ENCODE measurements at places on chromosomes 2 and 18. TPM values are rescaled to one million over a fixed set of nuclear protein-coding genes. Genes with fewer than 3 reads are reported as not detected.

The COL4A4 gene
- total RNA-seq: 0.89 TPM

The CLEC4F gene
- not detected for total RNA-seq

The ZSWIM2 gene
- total RNA-seq: not detected

The SERPINB10 gene
- not detected for total RNA-seq

The MEP1B gene
- not detected for total RNA-seq

The CRYGC gene
- total RNA-seq: not detected

The CRACDL gene
- total RNA-seq: not detected

The SKOR2 gene
- total RNA-seq: not detected

The MPP4 gene
- 5.9 TPM for total RNA-seq

The SLC19A3 gene
- total RNA-seq: not detected

The RNF25 gene
- total RNA-seq: 36.1 TPM

The FBXO48 gene
- 0.91 TPM for total RNA-seq

The ZNF521 gene
- total RNA-seq: 20.4 TPM

The IL18R1 gene
- not detected for total RNA-seq

The RAMP1 gene
- total RNA-seq: 35.8 TPM

The ABCG5 gene
- total RNA-seq: not detected

The CKAP2L gene
- total RNA-seq: 24.0 TPM

The GPR45 gene
- total RNA-seq: not detected

The C1GALT1C1L gene
- 2.4 TPM for total RNA-seq

Data from M059J (cell line).